HT1080 (cell line): ENCODE measurements at places on chromosomes 7 and 10. TPM values are rescaled to one million over a fixed set of nuclear protein-coding genes. Genes with fewer than 3 reads are reported as not detected.

GRCh38 chr7:24574386-24574785 lies 1.1 kb downstream of the PALS2 start:
- no peak for DNase-seq

DNA sequence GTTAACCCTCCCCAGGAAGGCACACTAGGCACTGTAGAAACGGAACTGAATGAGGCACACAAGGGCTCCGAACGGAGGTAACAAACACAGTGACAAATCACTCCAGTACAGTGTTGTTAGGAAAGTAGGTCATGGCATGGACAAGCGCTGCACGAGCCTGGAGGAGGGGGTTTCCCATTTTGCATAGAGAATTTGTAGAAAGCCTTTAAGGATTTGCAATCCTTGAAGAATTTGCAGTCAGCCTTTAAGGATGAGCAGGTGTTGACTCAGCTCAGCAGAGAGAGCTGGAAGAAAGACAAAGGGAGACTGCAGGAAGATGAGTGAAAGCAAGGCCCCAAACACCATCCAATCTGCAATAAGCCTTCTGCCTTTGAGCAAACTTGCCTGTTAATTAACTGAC lies 51.1 kb upstream of the PPP1R3C start:
- peak; percentile 95 for DNase-seq

DNA sequence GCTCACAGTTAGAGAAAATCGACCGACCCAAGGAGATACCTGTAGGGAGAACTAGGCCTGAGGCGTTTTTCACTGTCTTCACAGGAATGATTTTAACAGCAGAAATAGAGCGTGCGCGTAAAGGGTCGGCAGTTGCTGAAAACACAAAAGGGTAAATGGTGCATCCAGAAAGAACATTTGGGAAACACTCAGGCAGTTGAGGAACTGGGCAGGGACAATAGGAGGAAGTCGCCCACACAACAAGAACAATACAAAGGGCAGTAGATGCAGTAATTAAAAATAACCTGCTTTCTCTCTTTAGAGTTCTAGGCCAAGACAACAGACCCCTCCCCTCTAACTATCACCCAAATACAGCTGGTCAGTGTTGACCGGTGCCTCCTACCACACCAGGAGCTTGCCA lies 126.6 kb downstream of the SORBS1 start:
- DNase-seq = no peak

- DNase-seq = no peak
Measured at GRCh38 chr7:112167147-112167546, 39.1 kb downstream of the DOCK4 start.

- DNase-seq = no peak
Measured at GRCh38 chr7:151366880-151367222, 25.2 kb downstream of the NUB1 start.

GRCh38 chr10:132696204-132696603 lies 89.7 kb downstream of the NKX6-2 start:
- DNase-seq = no peak

- no peak for DNase-seq
Measured at GRCh38 chr7:110569486-110570205, 521.3 kb upstream of the LRRN3 start.

DNA sequence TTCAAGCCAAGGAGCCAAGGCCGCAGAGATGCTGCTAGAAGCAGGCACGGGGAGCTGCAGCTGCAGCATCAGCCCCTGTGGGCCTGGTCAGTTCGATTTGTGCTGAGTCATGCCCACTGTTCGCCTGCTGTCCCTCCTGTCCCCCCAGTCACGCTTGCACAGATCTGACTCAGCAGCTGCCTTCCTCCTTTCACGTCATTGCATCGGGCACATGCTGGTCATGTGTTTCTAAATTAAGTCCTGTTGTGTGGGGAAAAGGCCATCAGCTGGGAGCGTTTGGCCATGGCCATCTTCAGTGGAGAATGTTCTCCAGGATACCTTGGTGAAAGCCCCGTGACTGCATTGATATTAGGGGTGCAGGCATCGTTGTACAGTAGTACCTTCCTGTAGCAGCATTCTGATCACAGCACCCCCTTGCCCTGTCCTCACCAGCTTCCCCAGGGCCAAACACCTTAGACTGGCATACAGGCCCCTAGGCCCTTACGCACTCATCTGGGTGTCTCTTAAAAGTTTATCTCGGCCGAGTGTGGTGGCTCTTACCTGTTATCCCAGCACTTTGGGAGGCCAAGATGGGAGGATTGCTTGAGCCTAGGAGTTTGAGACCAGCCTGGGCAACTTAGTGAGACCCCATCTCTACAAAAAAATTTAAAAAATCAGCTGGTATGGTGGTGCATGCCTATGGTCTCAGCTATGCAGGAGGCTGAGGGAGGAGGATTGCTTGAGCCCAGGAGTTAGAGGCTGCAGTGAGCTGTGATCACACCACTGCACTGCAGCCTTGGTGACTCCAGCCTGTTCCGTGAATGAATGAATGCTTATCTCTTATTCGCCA lies 23.2 kb downstream of the POR start:
- DNase-seq = peak; percentile 84

RBP3 gene
- total RNA-seq = not detected in 2 replicates

FZD1 gene
- total RNA-seq = 6.2 and 8.5 TPM in 2 replicates

CCDC71L gene
- 18.1 and 21.8 TPM in 2 replicates for total RNA-seq

CALML5 gene
- total RNA-seq = 1.4 TPM in 1 of 2 replicates, not detected in the other

MACC1 gene
- total RNA-seq = not detected in 2 replicates
